Activated T-helper 2 cell treated with anti-CD3 and anti-CD28 coated beads, Interferon-gamma antibody, Interleukin-2, Interleukin-4, amounts not matched to agents 10 μg/mL and 5 μg/mL and 100 μg/mL, durations not matched to agents 14 hours and 24 hours and 36 hours (primary cell): ENCODE measurements at places on chromosomes 2 and 18. TPM values are rescaled to one million over a fixed set of nuclear protein-coding genes. Genes with fewer than 3 reads are reported as not detected.

DNA sequence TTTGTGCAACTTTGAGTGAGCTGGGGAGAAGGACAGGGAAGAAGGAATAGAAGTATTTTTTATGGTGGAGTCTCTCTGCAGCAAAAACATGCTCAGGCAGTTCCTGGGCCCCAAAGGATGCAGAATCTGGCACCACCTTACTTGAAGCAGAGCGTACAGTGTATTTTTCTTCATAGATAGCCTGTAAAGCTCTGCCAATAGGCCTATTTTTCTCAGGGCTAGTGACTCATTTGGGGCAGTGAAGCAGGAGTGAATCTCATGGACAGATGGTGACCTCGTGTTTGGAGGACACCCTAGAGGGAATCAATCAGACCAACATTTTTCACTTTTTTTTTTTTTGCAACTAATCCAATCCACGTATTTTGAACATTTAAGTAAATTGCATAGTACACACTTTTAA lies 268.1 kb upstream of the CXCR4 start:
- no peak for DNase-seq
- no peaks in the 10 kb centered on the region for H3K36me3 ChIP-seq
- H3K27me3 ChIP-seq: no peaks in the 10 kb centered on the region
- no peak overlapping the region for H3K27ac ChIP-seq
- peaks cover 50% of the 10 kb centered on the region for H3K4me1 ChIP-seq

DNA sequence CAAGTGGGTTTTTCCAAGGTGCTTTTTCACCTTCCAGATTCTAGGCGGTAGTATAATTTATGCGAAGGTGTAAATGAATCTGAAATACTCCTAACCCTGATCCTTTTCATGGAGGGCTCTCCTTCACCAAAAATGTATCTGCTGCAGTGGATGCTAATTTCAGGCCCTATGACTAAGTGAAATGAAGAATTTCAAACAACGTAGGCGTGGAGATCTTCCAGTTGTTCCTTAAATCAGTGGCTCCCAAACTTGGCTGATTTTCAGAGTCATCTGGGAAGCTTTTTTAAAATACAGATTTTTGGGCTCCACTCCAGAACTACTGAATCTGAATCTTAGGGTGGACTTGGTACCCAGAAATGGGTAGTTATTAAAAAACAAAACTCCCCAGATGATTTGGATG lies 5.5 kb downstream of the GCKR start:
- no peak overlapping the region for H3K4me3 ChIP-seq
- peaks cover 29% of the 10 kb centered on the region for H3K27me3 ChIP-seq
- no peak for DNase-seq
- no peak overlapping the region for H3K27ac ChIP-seq
- no peaks in the 10 kb centered on the region for H3K36me3 ChIP-seq

- H3K27me3 ChIP-seq: peaks cover 9% of the 10 kb centered on the region
- DNase-seq: no peak
- H3K27ac ChIP-seq: no peak overlapping the region
- H3K36me3 ChIP-seq: no peaks in the 10 kb centered on the region
- no peak overlapping the region for H3K4me3 ChIP-seq
Measured at GRCh38 chr2:180677200-180677599, 303.2 kb upstream of the UBE2E3 start.

- DNase-seq: no peak
- H3K4me1 ChIP-seq: peaks cover 19% of the 10 kb centered on the region
- H3K27me3 ChIP-seq: peaks cover 3% of the 10 kb centered on the region
- no peak overlapping the region for H3K4me3 ChIP-seq
- H3K27ac ChIP-seq: no peak overlapping the region
Measured at GRCh38 chr2:96940001-96940615, 46.3 kb downstream of the FAM178B start.

- no peak for DNase-seq
- H3K4me3 ChIP-seq: no peak overlapping the region
- H3K4me1 ChIP-seq: no peaks in the 10 kb centered on the region
- H3K36me3 ChIP-seq: no peaks in the 10 kb centered on the region
- no peak overlapping the region for H3K27ac ChIP-seq
Measured at GRCh38 chr18:9741793-9742523, 33.9 kb downstream of the RAB31 start.

DNA sequence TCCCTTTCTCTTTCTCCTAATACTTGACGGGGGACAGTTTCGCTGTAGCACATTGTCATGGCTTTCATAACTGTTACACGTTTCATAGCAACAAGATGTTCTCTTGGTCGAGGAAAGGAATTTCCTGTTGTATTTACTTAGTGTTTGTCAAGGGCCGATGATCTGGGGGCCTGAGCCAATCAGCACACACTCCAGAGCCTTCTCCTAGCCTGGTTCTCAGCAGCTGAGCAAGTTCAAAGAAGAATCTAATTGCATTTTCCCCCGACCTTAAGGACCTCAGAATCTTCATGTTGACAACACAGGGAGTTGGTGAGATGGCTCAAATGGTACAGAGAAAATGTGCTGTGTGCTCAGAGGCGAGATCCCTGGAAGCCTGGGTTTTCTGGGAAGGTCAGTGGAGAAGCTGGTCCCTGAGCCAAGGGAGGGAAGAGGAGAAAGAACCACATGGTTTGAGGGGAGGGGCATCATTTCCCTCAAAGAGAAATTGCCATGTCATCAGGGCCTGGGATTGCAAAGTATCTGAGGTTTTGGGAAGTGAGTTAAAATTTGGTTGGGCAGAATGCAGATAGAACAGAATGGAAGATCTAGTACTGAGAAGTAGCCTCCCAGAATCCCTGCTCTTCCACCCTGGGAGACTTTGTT lies 76.9 kb upstream of the AGAP1 start:
- H3K36me3 ChIP-seq: no peaks in the 10 kb centered on the region
- H3K27me3 ChIP-seq: peaks cover 6% of the 10 kb centered on the region
- no peaks in the 10 kb centered on the region for H3K4me1 ChIP-seq
- no peak for DNase-seq
- H3K4me3 ChIP-seq: no peak overlapping the region

GRCh38 chr2:45134726-45135125 lies 125.5 kb upstream of the SIX2 start:
- H3K27ac ChIP-seq: no peak overlapping the region
- DNase-seq: no peak
- H3K36me3 ChIP-seq: no peaks in the 10 kb centered on the region
- H3K27me3 ChIP-seq: peaks cover 19% of the 10 kb centered on the region

DNA sequence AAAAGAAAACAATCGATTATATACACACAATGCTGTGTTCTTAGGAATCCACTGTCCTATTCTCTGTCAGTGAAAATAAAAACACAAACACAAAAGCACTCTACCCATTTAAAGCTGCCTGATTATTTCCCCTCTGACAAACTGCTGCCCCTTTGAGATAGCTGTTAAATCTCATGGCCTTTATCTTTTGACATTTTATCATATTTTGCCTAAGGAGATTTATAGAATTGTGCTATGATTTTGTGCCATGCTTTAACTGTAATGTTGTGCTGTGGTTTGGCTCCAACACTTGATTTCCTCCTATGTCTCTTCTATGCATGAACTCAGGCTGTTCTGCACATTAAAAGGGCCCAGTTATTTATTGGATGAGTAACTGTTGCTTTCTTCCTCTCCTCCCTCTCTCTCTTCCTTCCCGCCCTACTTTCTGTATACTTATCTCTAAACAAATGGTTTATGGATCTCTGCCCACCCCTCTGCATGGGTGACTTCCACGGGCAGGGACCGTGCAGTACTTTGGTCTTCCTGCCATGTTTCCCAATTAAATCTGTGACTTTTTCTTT lies 1096.6 kb downstream of the TSN start:
- H3K27ac ChIP-seq: no peak overlapping the region
- no peak for DNase-seq
- no peak overlapping the region for H3K4me3 ChIP-seq
- no peaks in the 10 kb centered on the region for H3K36me3 ChIP-seq
- H3K27me3 ChIP-seq: no peaks in the 10 kb centered on the region
- no peaks in the 10 kb centered on the region for H3K4me1 ChIP-seq

DNA sequence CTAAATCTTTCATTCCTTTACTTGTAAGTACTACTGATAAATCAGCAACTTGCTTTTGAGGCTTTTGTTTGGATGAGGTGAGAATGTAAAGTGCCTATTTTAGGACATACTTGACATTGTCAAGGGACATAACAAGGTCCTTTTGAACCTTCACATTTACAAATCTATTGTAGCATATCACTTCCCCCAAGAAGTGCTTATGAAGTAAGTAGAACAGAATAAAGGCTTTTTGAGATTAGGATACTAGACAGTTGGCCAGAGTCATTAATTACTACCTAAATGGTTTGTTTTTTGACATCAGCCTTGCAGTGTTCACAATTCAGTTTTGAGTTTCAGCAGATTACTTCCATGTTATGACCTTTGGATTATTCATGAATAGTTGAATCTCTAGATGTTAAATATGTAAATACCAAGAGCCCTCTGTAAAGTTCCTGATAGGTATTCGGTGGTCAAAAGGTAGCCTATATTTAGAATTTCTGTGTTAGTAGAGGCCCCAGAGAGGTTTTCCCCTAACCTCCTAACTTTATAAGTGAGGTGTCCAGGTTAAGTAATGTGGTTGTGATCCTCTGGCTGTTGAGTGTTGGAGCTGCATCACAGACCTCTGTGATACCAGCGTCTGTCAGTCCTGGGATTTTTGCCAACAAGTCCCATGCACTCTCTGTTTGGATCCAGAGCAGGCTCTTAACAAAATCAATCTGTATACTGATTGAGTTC lies 67.2 kb downstream of the LCLAT1 start:
- no peak overlapping the region for H3K27ac ChIP-seq
- no peak for DNase-seq
- peaks cover 21% of the 10 kb centered on the region for H3K36me3 ChIP-seq
- peaks cover 2% of the 10 kb centered on the region for H3K4me1 ChIP-seq

GRCh38 chr2:144162652-144163051 lies 357.3 kb downstream of the ZEB2 start:
- no peak overlapping the region for H3K27ac ChIP-seq
- H3K4me3 ChIP-seq: no peak overlapping the region
- DNase-seq: peak; percentile 15
- H3K36me3 ChIP-seq: peaks cover 5% of the 10 kb centered on the region
- peaks cover 11% of the 10 kb centered on the region for H3K4me1 ChIP-seq
- no peaks in the 10 kb centered on the region for H3K27me3 ChIP-seq

DNA sequence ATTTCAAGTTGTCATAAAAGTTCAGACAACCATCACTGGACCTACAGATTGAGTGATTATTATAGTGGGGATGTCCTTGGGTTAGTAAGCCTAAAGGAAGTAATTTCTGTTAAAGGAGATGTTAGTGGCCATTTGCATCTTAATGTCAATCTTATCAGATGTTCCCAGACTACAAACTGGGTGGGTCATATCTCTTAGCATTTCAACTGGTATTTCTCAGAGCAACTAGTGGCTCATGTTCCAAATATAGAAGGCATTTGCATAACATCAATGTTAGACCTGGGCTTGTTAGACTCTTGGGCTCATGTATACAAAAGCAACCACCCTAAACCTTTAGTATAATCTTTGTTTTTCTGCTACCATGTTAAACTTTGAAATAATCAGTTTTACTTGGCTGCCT lies 17.9 kb downstream of the PLEKHA3 start:
- H3K4me1 ChIP-seq: peaks cover 6% of the 10 kb centered on the region
- H3K27me3 ChIP-seq: no peaks in the 10 kb centered on the region
- DNase-seq: no peak
- H3K36me3 ChIP-seq: peaks cover 82% of the 10 kb centered on the region

DNA sequence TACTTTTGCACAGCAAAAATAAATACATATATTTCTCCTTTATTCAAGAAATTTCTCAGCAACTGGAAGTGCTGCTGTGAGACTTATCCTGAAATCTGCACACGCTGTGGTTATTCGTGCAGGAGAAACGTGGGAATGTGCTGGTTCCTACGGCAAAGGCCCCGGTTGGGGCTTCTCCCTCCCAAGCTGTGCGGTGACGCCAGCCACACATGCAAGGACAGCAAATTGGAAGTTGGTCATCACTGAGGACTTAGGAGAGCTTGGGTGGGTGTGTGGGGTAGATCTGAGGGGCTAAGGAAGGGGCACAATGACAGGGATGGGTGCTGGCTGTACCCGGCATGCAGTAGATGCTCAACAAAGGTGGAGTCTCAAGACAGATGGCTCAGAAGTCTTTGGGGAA lies 16.5 kb upstream of the MTCL1 start:
- no peaks in the 10 kb centered on the region for H3K27me3 ChIP-seq
- no peaks in the 10 kb centered on the region for H3K36me3 ChIP-seq
- H3K4me3 ChIP-seq: no peak overlapping the region
- no peak overlapping the region for H3K27ac ChIP-seq

- H3K27me3 ChIP-seq: peaks cover 33% of the 10 kb centered on the region
- no peak within 1 kb of the TSS for H3K4me3 ChIP-seq
Measured at GRCh38 chr18:34224423-34225217, at the start of gene NOL4. NOL4 (minus strand) TSS chr18:34224913; CDS start chr18:34223253, 1,660 bp downstream.

DNA sequence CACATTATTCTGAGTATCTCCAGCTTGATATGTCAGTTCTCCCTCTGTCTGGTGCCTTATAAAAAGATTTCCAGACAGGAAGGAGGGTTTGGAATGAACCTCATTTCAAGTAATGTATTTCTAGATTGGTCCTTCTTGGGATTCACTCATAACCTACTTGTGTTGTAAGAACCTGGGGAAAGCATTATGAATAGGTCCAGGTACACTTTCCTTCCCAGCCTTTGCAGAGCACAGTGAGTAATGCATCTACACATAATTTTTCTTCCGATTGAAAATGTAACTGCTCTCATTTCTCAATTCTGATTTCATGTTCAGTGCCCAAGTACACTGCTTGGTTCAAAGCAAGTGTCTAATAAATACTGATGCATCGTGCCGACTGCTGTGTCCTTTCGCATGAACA lies 25.0 kb upstream of the ACAA2 start:
- no peaks in the 10 kb centered on the region for H3K27me3 ChIP-seq
- no peaks in the 10 kb centered on the region for H3K36me3 ChIP-seq

DNA sequence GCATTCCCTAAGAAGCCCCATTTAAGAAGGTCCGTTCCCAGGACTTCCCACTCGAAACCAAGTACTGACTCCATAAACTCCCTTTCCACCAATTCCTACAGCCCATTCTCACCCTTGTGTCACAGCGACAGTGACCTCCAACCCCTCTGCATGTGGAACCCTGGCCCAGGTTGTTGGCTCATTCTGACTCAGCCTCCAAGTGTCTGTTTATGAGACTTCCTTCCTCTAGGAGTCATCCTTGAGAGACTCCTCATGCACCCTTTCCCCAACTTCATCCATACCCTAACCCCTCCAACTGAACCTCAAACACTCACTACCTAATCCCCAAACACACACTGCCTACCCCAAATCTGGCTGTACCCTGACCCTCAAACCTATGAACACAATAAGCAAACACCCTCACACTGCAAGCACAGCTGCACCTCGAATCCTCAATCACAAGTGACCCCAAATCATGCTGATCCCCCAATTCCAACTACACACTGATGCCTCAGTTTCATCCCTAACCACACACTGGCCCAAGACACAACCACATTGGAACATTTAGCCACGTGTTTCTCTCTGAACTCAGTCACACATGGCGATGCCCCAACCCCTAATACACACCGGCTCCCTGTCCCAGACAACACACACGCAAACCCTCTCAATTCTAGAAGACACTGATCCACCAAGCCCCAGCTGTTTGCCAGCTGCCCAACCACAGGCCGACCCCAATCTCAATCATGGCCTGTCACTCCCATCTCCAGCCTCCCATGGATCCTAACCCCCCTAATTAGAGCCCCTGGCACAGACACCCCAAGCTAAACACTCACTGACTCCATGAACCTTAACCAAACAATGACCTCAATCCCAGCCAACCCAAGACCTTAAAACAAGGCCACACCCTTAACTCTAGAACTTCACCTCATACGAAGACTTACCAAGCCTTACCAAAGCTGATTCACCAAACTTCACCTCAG lies 219.6 kb downstream of the CYP26B1 start:
- no peak overlapping the region for H3K4me3 ChIP-seq
- no peaks in the 10 kb centered on the region for H3K27me3 ChIP-seq
- no peaks in the 10 kb centered on the region for H3K36me3 ChIP-seq
- H3K4me1 ChIP-seq: no peaks in the 10 kb centered on the region
- H3K27ac ChIP-seq: no peak overlapping the region
- DNase-seq: no peak

The MC5R gene
- not detected in 2 replicates for total RNA-seq

The HOXD9 gene
- total RNA-seq: not detected in 2 replicates

The ZNF804A gene
- not detected in 2 replicates for total RNA-seq

The CYP27C1 gene
- not detected in 2 replicates for total RNA-seq

The STARD6 gene
- not detected in 2 replicates for total RNA-seq

The LOXHD1 gene
- not detected in 2 replicates for total RNA-seq
